ENCODE measurements at places on chromosomes 11 and 22.

GRCh38 chr22:49140911-49141665, 686.6 kb downstream of the BRD1 start:
- DNase-seq: no peak

- no peak for DNase-seq
Measured at GRCh38 chr22:45531441-45532234, 29.0 kb downstream of the FBLN1 start.

- no peak for DNase-seq
Measured at GRCh38 chr11:112273066-112273465, 12.4 kb upstream of the PLET1 start.

GRCh38 chr11:69791276-69792180, 16.4 kb upstream of the FGF4 start:
- DNase-seq: no peak

- DNase-seq: peak; percentile 14
Measured at GRCh38 chr11:71527576-71528210, 626 bp downstream of the KRTAP5-7 start.

- no peak for DNase-seq
Measured at GRCh38 chr11:131295986-131296385, 74.4 kb upstream of the NTM start.

DNA sequence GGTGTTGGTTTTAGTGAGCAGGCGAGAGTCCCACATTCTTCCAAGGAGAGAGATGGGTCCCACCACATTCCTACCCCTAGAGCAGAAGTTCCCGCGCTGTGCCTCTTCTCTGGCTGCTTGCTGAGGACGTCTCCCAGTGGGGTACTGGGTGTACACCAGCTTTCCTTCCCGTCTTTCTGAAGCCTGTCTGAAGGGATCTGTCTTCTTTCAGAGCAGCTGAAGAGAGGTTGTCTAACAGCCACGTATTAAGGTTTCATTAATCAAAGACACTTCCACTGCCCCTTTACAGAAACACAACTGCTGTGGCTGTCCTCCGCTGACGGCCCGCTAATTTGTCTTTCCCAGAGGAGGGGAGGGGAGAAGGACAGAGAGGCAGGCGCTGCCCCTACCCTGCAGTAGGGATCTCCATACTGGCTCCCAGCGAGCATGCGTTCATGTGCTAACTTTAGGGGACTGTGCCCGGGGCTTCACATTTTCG, 56.0 kb downstream of the ZBTB16 start:
- no peak for DNase-seq

- DNase-seq: no peak
Measured at GRCh38 chr11:48263423-48263911, at the start of gene OR4X1. TSS of gene OR4X1 (plus strand) at chr11:48263861. CDS start at chr11:48263861, 0 bp downstream.

DNA sequence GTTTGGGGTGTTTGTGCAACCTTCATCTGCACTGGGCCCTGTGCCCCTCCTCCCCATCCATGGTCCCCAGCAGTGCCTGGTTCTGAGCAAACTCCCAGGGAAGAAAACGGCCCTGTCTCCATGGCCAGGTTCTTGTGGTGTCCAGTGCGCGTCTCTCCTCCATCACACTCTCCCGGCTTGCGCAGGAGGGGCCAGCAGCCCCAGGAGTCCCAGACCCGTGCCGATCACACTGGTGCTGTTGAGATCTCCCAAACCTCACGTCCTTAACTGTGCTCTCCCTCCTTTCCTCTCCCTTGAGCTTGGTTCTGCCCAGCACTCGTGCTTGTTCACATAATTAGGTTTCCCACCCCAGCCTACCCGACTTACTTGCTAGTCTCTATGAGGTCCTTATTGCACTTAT, 10.9 kb upstream of the GRK2 start:
- no peak for DNase-seq

DNA sequence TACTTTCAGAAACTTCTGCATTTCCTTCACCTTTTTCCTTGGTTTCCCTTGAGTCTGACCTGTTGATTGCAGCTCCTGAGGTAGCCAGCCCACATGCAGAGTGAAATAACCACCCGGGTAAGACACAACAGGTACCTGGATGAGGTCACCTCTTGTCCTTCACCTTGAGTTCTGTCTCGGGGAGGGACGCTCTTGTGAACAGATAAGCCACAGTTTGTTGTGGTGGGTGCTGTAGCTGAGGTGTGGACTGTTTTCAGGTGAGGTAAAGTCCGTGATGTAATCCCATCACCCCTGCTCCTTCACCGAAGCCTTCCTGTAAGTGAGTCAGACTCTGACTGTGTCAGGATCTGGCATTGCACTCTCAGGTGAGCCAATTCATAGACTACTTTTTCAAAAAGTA, 183.1 kb downstream of the NAV2 start:
- no peak for DNase-seq

DNA sequence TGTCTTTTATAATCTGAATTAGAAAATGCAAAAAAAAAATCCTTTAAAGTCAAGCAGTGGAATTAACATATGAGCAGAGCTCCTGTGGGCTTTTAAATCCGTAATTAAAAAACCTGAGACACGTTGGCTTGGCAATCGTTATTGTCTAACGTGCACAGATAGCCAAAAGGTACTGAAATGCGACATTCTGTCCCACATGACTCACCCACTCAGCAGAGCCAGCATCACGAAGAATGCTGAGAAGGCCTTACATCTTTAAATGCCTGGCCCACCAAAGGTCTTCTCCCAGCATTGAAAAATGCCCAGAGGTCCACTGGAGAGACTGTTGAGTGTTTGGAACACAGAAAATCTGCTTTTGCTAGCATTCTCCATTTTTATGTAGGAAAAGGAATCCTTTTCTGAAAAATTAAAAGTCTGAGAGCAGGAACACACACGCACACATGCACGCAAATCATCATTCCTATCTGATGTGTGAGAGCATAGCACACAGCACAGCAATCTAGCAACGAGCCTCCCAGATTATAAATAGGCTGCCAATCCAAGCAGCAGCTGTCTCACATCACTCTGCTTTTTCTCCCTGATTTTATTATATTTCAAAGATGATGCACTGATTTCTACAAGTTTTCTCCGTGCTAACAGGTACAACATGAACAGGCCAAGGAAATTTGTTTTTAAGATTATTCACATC, 94.5 kb downstream of the PHF21A start:
- no peak for DNase-seq

GRCh38 chr22:41598891-41599635, 9.4 kb upstream of the PMM1 start:
- no peak for DNase-seq

DNA sequence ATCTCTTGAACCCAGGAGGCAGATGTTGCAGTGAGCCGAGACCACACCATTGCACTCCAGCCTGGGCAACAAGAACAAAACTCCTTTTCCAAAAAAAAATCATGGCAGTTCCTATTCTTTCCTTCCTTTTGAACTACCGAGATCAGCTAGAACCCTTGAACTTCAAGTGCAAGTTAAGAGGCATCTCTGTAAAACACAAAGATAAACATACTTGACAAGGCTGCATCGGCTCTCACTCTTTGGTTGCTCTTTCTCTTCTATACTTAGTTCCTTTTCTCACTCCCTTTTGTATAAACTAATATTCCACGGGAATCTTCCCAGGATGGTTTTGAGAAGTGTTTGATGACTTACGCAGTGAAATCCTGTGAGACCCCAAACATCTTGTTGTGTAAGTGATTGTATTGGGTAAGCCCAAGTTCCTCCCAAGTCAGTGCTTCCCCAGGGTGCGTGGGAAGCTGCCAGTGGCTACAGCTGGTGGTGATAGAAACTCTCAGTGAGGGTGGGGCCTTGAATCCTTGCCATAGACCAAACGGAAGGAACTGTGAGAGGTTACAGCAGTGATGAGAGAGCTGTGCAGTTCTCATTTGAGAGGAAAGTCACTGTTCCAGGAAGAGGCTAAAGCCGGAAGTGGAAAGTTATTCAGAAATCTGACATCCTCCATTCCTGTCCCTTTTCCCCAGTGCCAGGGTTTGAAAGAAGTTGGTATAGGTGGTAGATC, 24.1 kb upstream of the CDC42EP2 start:
- no peak for DNase-seq

DNA sequence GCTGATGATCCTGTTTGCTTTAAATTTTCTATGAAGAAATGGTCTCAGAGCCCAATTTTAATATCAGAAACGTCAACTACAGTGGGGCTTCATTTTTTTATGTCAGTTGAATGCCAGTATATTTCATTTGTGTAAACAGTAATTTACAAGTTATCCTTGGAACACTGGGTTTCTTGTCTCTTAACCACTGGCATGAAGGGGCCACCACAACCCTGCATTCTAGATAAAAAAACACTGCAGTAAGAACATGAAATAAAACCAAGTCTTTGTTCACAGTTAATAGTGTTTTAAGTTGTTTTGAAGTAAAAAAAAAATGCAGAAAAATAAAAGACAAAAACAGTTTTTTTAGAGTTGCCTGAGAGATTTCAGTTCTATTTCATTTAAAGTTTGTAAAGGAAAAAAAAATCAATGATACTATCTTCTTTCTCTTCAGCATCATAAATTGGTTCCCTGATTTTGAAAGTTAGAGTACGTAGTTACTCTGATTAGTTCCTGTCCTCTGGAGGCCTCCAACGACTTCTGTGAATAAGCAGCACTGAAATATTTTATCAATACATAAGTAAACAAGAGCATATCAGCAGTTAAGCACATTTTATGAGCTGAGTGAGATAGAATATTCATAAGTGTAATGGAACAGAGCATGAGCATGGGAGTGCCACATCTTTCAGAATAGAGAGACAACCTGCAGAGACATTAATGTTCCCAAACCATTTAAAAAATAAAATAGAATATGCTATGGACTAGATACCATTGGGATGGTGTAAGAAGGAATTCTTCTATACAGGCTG, 7.8 kb upstream of the DDI1 start:
- no peak for DNase-seq

DNA sequence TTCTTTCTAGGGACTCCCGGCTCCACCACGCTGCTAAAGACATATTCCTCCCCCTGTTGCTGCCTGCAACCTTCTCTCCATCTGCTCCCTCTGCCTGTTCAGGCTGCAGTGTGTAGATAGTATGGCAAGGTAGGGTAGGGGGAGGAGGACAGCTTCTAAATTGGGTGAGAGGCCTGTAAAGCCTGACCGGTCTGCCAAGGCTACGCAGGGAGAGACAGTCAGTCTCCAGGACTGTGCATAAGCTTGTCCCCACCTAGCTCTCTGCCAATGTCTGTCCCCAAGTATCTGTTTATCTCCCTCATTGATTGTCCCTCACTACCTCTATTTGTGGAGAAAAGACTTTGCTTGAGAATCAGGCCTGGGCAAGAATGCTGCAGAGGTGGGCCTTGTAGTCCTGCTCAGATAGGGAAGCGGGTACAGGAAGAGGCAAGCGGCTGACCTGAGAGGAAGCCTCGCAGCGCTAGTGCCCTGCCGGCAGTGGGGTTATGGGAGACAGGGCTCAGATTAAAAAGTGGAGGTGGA, 871 bp upstream of the SEZ6L start:
- no peak for DNase-seq

DNA sequence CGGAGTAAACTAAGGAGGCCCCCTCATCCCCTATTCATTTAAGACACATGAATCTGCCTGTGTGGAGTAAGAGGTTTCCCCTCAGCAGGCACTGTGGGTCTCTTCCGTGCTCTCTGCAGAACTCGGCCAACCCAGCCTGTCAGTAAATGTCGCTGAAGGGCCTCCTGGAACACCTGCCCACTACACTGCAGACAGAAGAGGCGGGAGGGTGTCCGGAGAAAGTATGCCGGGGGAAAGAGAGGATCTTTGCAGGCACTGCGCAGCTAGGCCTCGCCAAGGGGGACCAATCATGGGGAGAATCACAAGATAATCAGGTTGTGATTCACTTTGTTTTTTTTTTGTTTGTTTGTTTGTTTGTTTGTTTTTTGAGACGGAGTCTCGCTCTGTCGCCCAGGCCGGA, 110.8 kb downstream of the MORC2 start:
- no peak for DNase-seq

DNA sequence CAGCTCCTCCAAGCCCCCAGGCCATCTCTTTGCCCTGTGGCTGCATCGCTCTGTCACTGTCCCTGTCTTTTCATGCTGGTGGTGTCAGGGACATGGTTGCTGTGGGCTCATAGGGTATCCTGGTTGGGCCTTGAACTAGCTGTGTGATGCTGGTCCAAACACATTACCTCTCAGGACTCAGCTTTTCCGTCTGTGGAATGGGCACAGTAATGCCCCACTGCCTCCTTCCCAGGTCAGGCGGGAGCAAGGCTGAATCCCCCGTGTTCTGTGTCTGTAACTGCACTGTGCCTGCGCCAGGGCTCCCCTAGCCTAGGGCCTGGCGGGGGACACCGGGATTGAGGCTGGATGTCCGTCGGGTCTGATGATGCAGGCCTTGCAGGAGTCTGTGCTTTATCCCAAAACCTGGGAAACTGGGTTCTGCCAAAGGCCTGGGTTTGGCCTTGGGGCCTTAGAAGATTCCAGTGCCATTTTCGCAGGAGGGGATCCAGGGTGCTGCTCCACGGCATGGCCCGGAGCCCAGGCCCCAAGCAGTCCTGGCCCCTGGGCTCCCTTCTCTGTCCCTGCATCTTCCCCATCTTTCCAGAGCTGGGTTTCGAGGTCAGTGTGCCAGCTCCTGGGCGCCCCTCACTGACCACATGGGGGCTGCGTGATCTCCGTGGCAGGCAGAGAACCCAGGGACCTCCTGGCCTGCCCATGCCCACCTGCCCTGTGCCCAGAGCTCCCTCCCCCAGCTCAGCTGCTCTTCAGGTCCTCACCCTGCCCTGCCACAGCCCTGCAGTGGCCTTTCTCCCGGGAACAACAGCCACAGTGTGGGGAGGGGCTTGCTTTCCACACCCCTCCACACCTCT, 32.7 kb upstream of the CELSR1 start:
- no peak for DNase-seq

- no peak for DNase-seq
Measured at GRCh38 chr11:28132548-28132947, 24.4 kb downstream of the METTL15 start.

DNA sequence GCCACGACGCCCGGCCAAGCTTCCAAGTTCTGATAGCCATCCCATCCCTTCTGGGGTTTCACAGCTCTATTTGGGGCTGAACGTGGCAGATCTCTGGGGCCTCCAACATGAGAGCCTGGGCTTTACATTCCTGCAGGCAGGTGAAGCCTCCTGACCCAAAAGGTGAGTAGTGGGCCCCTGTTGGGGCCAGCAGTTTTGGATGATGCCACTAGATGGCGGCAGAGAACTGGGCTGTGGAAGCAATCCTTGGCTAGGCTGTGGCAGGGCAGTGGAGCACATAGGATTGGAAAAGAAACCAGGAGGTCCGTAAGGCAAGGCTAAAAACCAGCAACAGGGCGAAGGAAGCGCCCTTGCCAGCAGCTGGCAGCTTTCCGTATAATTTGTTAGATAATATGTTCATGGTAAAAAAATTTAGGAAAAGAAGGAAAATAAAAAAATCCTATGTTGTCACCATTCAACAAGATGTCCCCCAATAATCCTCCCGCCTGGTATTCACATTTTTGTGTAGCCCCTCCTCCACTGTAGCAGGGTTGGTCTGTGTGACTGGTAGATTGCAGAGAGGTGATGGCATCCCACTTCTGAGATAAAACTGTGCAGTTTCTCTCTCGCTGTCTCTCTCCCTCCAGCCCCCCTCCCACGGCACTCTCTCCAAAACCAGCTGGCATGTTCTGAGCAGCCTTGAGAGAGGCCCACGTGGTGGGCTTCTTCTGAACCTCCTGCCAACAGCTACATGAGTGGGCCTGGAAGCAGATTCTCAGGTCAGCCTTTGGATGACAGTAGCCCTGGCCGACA, 43.6 kb upstream of the OR4B1 start:
- DNase-seq: peak; percentile 64
